ENCODE measurements at places on chromosomes 5 and 9.

- no peak for DNase-seq
Observed at GRCh38 chr5:39720136-39720535, 295.4 kb upstream of the DAB2 start.

- no peak for DNase-seq
Observed at GRCh38 chr5:143279698-143280097, 123.8 kb downstream of the NR3C1 start.

DNA sequence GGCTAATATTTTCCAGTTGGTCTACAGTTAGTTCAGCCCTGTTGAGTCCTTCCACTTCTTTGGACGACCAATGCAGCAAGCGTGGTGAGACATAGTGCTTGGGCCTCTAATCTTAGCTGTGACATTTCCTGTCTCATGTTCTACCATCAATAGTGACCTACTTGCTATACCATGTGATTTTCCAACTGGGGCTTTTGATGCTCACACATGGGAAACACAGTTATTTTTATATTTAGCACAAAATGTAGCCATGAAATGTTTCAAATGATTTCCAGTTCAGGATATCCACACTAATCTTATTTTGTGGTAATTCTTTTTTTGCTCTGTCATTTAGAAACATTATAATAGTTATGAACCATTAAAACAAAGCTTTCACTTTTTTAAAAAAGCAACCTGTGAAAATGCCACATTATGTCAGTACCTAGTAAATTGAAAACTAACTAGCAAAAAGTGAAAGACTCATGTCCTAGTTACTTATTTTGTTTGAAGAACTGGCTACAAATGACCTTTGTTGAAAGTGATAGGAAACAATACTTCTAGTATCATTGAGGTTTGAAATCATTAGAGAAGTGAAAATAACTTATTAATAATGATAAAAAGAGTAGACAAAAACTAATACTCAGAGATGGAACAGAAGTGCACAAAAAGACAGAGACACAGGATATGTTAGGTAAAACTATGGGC lies 18.3 kb downstream of the MARCHF3 start:
- DNase-seq: no peak

DNA sequence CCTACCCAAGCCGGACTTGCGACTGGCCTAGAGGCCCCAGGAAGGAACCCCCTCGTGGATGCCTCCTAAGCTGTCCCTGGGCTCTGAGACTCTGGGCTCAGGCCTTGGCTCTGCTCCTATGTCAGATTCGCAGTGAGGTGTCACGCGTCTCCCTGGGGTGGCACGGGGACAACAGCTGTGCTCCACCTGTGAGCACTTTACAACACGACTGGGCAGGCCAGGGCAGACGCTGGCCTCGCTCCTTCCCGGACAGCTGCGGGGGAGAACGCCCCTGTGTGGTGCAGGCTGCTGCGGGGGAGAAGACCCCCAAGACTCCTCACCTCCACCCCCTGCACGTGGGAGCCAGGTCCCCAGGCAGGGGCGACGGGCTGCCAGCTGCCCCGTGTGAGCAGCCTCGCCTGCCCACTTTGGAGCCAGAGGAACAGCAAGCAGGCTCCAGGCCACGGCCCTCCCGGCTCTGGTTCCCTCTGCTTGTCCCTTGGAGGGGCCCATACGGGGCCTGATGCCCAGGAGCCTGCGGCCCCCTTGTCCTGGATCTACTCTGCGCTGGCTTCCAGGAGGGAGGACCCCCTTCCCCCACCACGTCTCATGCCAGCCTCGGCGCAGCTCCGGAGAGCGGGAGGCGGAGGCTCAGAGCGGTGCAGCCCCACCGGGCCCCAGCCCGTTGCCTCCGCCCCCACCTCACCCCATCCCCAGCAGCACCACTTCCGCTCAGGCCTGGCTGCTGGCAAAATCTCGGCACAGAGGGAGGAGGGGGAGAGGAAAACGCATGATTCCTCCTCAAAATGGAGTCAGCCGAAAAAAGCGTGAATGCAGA lies 36.0 kb downstream of the SARDH start:
- no peak for DNase-seq

GRCh38 chr9:116555556-116556155 lies 131.4 kb upstream of the TRIM32 start:
- DNase-seq: no peak

- DNase-seq: no peak
Observed at GRCh38 chr9:116190637-116191396, 37.2 kb downstream of the PAPPA start.

DNA sequence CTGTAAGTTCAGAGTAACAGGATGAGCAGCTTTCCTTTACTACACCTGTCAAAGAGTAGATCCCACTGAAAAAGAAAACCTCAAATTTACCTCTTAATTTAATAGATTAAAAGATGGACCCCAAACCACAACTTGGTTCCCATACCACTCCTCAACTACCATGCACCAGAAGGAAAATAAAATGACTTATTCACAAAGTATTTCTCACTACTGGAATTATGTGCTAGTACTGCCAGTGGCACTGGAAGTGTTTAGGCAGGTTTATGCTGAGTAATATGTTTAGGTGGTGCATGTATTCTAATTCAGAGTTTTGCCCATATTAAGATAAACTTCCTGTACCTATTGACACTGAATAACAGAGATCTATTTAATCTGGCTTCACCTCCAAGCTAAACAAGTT lies 6.6 kb downstream of the PLK2 start:
- DNase-seq: no peak

GRCh38 chr9:127116957-127117356 lies 5.5 kb downstream of the ANGPTL2 start:
- no peak for DNase-seq

GRCh38 chr5:173233347-173234128 lies 1.5 kb downstream of the NKX2-5 start:
- no peak for DNase-seq

- DNase-seq: no peak
Observed at GRCh38 chr9:21336457-21336856, 1.3 kb upstream of the KLHL9 start.

- DNase-seq: peak; percentile 11
Observed at GRCh38 chr5:116441223-116441622, 133.4 kb downstream of the SEMA6A start.

DNA sequence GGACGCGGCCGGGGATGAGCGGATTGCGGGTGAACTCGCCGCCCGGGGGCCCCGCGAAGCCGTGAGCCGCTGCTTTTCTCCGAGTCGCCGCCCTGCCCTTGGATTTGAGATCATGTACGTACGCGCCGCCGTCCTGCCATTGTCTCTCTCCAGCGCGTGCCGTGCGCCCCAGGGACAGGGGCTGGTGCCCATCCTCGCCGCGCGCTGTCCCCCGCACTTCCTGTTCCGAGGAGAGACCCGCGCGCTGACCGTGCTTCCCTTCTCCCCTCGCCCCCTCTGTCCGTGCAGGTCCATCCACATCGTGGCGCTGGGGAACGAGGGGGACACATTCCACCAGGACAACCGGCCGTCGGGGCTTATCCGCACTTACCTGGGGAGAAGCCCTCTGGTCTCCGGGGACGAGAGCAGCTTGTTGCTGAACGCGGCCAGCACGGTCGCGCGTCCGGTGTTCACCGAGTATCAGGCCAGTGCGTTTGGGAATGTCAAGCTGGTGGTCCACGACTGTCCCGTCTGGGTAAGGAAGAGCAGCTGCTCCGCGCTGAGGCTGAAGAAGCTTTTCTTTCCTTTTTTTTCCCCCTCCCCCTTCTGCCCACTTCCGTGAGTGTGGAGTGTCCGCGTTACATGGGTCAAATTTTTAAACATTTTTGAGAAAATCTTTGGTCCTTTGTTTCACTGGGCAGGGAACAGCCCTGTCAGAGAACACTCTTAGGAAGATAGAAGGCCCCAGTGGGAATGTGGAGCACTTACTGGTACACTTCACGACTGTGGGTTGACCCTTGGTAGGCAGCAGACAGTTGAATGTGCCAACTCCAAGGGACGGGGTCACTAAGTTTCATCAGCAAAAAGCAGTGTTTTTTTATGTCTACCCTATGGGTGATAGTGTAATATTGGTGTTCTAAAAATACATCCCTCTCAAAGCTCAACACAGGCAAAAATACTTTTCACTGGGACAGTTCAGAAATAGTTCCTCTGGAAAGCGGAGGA lies 727 bp downstream of the RHOBTB3 start:
- DNase-seq: no peak

DNA sequence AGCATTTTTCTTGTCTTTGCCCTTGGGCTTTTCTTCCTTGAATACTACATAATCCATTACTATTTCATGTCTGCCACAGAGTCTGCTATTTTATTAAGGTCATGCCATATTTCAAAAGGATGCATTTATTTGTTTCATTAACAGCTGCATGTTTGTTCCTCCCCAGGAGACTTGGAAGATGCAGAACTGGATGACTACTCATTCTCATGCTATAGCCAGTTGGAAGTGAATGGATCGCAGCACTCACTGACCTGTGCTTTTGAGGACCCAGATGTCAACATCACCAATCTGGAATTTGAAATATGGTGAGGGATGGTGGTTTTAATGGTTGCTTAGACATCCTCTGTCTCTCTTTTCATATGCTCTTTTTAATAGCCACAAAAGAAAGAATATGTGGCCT lies 4.0 kb downstream of the IL7R start:
- DNase-seq: no peak

DNA sequence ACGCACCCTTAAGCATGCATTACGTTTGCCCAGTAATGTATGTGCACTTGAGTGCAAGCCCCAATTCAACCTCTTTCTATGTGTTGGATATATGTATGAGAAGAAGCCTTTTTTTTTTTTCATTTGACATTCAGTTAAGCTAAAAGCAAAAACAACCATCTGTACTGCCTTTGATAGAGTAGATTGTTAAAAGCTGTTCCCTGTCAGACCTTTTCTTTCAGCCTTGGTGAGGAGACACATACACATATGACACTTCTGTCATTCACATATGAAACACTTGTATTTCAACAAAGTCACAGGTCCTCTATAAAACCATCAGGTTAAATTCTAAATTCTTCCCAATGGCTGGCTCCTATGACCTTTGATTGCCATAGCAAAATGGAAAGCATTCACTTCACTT lies 40.2 kb upstream of the STARD4 start:
- no peak for DNase-seq

DNA sequence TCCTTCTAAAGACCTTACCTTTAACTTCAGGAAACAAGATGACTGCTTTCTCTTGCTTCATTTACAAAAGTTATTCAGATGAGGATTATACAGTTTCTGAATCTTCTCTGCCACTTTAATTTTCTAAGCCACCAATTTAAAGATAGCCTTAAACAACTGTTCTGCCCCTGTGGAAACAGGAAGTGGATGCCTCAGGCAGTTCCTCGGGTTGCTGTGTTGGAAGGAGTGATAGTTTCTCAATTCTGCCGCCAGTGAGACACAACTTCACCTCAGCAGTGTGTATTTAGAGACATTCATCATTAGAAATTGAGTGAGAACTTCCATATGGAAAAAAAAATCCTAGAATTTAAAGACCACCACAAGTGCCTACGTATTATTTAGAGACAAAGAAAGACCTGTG lies 475.1 kb upstream of the WWC1 start:
- DNase-seq: no peak

GRCh38 chr9:134622896-134623257 lies 18.7 kb upstream of the COL5A1 start:
- no peak for DNase-seq

- no peak for DNase-seq
Observed at GRCh38 chr5:29715167-29715566, 1478.3 kb upstream of the CDH6 start.

Data from DMS 273 treated with DMSO at 0.1 percent for 48 hours (cell line).